ENCODE measurements at places on chromosomes 3 and 15.

DNA sequence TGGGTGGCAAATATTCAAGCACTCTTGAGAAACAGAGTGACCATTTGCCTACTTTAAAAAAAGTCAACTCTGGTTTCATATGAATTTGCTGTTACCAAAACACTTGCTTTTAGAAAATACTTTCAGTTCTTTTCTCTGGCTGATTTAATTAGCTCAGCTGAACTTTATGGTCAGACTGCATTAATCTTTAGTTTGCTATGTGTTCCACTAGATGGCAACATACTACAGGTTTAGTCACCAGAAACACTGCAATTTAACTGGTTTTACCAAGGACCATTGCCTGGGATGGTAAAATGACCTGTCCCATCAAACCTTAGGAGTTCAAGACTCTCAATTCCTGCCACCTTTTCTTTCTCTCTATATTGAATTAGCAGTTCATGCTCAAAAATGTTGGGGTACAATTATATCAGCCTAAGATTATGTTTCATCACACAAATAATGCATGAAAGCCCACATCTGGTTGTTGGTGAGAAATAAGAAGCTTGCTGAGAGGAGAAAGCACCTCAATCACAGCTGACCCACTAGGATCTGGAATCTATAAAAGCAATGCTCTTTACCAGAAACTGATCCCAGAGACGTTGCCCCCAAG lies 14.2 kb downstream of the EIF4E3 start:
- no peak for DNase-seq

DNA sequence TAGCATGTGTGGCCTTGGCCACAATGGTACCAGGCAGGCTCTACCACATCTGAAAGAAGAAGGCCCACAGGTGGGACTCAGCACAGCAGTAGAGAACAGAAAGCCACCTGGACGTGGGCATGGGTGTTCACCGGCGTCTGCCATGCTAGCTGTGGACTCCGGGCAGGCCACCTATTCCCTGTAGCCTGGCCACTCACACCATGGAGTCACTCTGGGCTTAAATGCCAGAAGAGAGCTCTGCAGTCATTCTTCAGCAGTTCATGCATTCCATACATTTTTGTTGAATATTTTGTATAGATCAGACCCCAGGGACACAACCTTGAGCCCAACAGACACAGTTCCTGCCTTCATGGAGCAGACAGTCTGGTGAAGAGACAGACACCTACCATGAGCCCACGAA lies 138.6 kb downstream of the SRGAP3 start:
- DNase-seq = no peak

GRCh38 chr3:69410301-69410700 lies 24.4 kb upstream of the FRMD4B start:
- DNase-seq = peak; percentile 44

- DNase-seq = no peak
These were observed 105.6 kb downstream of the NFKBIZ start for GRCh38 chr3:101954936-101955335.

GRCh38 chr3:147371771-147372340 lies 34.5 kb downstream of the ZIC4 start:
- no peak for DNase-seq

DNA sequence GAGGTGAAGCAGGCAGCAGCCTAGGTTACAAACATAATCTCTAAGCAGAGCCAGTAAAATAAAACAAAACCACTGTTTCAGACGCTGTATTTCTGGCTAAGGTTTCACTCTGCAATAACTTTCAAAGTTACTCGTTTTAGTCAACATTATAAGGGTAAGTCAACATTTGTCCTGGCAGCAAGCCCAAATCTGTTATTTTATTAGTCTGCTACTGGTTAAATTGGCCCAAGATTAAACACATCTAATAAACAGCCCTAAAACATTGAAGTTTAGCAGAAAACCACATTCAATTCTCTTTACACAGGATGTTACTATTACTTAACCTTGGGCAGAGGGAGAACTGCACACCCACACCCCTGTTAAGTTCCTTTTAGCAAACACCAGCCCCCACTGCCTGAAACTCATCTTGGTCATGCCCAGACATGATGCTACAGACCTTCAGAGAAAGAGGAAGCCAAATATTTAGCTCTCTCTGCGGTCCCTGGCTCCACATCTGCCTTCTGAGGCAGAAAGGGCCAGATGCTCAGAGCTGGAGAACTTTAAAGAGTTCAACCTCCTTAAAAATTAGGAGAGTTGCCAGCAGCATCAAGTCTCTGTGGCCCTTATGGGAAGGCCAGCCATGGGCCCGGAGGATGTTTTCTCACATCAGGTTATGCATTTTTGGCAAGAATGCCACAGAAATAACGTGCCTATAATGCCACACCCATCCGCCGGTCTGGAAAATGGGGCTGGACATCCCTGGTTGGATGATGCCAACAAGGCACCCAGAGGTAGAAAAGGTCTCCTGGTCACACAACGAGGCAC lies 17.9 kb downstream of the ARHGEF3 start:
- peak; percentile 59 for DNase-seq

DNA sequence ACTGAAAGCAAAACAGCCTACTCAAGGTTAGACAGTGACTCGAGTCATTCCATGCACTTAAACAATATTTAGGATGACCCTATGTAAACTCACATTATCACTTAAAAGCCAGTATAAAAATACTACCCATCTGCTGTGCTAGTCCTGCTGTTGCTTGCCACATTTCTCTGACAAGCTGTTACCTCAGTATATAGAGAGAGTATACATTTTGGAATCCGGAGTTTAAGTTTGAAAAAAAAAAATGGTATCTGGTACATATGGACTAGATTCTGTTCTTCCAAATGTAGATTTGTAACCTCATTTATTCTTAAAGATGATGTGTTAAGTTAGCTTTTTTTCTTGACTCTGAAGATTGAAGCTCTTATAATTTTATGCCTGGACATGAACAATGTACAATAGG lies 503.8 kb upstream of the TPRG1 start:
- DNase-seq = no peak

DNA sequence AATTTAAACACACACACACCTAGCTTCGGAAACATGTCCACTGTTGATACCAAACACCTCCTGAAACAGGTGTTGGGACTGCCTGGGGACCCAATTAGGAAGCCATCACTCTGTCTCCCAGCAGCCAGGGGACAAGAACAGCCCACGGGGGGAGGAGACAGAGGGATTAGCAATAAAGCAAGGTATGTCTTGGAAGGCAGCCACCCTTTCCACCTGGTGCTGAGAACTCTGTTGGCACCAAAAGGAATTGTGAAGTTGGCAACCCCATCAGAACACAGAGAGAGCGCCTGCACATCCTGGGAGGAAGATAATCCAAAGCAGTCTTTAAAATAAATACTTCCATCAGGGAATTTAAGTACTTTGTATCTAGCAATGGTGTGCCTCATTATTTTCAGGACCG lies 111.0 kb downstream of the ADAMTS17 start:
- no peak for DNase-seq

DNA sequence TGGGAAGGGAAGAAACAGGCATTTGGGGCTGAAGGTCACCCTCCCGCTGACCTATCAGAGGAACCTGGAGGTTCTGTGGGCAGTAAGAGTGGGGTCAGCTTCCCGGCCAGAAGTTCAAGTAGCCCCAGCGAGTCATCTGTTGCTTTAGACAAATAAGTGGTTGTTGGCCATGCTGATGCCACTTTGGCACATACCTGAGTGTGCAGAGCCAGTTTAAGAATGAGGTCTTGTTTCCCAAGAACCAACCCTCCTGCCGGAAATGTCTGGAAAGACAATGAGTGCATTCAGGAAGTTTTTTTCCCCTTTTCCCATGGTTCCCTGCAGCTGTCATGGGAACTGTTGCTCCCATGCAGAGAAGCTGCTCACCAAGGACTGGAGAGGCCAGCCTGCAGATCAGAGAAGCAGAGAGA lies 166.7 kb downstream of the ZNF621 start:
- no peak for DNase-seq

- DNase-seq = no peak
These were observed 79.3 kb downstream of the CGGBP1 start for GRCh38 chr3:87979527-87979926.

- DNase-seq = no peak
These were observed 78.6 kb downstream of the SNRK start for GRCh38 chr3:43364926-43365325.

GRCh38 chr15:73866881-73867410 lies 6.4 kb upstream of the TBC1D21 start:
- DNase-seq = no peak

GRCh38 chr15:92161039-92161670 lies 232.5 kb upstream of the ST8SIA2 start:
- DNase-seq = no peak

- DNase-seq = no peak
These were observed 14.0 kb upstream of the RTP3 start for GRCh38 chr3:46483825-46484224.

DNA sequence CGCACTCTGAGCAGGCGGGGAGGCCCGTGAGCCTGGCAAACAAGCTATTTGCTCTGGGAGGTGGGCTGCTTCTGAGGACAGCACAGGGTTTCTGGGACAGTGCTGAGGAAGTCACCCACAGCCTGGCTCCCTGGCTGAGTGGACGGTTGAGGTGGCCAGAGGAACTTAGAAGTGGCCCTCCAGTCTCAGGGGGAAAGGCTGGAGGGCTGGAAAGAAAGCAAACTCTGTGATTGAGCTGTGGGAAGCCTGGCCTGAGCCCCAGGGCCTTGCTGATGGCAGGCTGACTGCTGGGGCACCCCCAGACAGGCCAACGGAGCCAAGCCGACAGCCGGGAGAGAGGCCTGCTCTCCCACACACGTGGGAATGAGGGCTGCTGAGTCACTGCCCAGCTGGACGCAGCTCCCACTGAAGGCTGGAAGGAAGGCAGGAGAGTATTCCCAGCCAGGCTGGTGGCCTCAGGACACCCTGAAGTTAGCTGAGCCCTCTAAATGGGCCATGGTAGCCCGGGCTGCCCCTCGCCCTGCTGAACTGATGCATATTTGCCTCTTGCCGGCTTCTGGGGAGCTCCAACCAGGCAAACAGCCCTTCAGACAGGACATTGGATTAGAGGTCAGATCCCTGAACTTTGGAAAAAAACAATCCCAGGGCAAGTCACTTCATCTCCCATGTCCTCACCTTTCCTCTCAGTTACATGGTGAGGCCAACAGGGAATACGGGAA lies 98.0 kb upstream of the TLE3 start:
- no peak for DNase-seq

DNA sequence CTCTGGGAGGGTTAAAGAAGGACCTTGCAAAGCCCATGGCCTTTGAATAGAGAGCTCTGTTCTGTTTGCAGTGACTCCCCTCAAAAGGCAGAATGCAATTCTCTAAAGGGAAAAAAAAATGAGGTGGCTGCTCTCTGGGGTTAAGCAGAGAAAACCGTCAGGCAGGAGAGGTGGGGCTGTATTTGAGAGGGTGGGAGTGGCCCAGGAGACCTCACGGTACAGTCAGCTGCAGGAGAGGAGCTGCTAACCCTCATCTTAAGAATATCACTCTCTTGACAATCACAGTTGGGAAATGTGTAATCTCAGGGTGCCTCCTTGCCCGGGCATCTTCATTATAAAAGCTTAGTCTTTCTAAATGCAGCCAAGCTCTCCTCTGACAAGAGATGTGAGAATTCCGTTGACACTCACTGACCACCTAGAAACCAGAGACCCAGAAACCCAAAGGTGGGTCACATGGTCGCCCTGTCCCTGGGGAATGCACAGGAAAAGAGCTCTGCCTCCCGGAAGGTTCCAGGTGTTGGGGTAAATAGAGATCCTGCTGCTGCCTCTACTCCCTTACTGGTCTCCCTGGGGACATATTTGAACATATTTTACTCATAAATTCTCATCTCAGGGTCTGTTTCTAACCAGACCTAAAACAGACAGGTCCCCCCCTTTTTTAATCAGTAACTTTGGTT lies 159.1 kb upstream of the CTDSPL start:
- no peak for DNase-seq

DNA sequence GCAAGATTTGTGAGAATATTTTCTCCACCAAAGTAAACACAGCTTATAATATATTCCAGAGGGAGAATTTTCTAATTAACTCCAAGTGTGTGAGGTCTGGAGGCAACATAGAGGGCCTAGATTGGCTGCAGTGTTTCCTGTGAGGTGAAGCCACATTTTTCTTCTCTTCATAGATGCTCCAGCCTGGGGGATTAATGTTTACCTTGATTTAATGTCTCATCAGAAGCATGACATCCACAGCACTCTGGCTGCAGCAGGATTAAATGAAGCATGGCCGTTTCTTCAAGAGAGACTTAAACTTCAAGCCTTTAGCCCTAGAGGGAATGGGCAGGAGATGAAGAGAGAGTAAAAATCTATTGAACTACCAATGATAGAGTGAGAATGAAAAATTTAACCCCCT lies 137.9 kb upstream of the ZBTB20 start:
- DNase-seq = no peak

- DNase-seq = no peak
These were observed 141.1 kb downstream of the XXYLT1 start for GRCh38 chr3:195129644-195130492.

DNA sequence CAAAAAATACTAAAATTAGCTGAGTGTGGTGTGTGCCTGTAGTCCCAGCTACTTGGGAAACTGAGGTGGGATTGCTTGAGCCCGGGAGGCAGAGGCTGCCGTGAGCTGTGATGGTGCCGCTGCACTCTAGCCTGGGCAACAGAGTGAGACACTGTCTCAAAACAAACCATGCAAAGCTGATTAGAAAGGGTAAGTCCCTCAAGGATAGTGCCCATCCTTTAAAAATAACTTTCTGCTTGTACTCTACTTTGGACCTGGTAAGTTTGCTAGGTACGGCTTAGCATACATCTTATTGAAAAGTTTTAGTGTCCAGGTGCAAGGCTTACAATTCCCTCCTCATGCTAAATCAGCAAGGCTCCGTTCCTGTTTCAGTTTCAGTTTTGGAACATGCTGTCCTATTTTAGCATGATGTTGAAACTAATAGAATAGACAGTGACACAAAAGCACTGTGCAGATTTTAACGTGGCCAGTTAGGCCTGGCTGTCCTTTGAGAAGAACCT lies 21.4 kb downstream of the FEM1B start:
- no peak for DNase-seq

DNA sequence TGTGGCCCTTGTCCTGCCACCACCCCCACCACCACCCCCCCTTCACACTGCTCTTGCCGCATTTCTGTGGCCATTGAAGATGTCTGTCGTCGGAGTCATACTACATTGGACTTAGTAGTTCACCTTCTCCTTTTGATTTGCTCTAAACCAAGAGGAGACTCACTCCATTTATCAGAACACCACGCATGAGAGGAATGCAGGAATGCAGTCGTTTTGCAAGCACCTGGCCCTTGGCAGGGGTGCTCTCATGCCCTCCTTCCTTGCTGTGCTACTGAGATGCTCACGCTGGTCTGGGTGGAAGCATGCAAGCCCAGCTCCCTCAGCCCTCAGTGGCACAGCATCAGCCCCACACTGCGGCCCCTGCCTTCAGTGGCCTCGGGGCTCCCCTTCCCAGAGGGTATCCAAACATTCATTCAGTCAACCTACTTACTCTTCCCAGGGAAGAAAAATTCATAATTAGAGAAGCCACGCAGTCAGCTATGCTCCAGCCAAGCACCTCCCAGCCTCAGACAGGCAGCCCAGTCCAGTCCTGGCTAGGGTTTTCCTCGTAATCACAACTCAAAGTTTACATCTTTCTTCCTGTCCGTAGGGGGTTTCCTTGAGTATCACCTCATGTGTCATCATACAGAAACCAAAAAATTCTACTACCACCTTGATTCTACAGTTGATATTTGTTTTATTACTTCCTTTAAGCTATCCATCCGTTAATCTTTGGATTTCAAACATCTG lies 520.0 kb downstream of the GABRG3 start:
- DNase-seq = no peak

All from stimulated activated CD4-positive, alpha-beta T cell treated with anti-CD3 and anti-CD28 coated beads, Interleukin-1b, Interleukin-23, amount 100 ng/mL, for 4 hours (primary cell).